ENCODE measurements at places on chromosomes 11 and 22.

DNA sequence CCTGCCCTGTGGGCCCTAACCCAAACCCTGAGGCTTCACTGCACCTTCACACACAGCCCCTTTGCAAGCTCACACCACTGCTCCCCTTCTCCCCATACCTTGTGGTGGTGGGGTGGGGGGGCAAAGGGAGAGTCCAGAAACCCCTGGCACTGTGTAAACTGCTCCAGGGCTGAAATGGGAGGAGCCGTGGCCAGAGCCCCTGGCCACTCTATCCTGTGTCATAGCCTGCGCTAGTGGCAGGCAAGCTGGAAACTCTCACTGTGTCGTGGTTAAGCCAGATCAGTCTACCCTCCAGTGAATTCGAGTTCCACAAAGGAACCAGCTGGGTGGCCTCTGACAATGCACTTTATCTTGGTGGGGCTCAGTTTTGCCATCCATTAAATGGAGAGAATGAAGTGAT is 8.4 kb upstream of the SYT13 start:
- no peak for DNase-seq

DNA sequence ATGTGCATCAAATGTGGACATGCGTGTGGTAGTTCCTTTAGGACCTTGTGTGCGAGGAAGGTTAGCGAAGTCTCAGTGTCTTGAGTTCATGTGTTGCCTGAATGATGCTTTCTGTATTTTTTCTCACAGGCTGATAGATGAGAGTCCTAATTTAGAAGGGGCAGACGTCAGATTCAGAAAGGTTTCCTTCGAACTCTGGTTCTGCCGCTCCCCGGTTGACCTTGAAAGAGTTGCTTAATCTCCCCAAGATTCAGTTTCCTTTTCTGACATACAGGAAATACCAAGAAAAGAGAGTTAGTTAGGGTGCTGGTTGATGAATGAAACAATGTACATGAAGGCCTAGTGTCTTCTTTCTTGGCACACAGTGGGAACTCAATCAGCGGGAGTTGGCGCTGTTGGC is 35.9 kb upstream of the TTC12 start:
- DNase-seq: no peak

DNA sequence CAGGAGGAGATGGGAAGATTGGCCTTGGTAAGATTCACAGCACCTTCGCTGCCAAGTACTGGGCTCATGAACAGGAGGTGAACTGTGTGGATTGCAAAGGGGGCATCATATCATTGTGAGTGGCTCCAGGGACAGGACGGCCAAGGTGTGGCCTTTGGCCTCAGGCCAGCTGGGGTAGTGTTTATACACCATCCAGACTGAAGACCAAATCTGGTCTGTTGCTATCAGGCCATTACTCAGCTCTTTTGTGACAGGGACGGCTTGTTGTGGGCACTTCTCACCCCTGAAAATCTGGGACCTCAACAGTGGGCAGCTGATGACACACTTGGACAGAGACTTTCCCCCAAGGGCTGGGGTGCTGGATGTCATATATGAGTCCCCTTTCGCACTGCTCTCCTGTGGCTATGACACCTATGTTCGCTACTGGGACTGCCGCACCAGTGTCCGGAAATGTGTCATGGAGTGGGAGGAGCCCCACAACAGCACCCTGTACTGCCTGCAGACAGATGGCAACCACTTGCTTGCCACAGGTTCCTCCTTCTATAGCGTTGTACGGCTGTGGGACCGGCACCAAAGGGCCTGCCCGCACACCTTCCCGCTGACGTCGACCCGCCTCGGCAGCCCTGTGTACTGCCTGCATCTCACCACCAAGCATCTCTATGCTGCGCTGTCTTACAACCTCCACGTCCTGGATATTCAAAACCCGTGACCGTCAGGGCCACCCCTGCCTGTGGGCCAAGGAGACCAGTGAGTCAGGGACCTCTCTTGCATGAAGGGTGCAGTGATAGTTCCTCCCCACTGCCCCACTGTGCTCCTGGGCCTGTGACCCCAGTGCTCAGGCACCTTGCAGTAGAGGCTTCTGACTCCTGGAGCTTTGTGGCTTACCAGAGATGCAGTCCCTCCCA is 83.6 kb downstream of the BCR start:
- no peak for DNase-seq

DNA sequence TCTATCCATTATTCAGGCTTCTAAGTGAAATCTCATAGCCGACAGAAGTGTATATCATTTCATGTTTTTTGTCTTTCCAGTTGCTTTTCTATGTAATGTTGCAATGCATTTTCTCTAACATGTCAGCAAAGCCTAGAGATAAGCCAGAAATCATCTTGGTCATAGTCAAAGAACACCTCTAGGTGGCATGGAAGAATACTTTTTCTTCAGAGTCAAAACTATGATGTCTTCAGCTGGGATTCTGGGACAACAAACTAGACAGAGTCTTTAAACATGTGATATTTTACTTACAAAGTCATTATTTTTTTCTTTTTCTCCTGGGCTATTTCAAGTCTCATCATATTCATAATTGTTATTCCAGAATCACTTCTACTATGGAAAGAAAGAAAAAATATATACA is 4.4 kb downstream of the GAS2 start:
- no peak for DNase-seq

DNA sequence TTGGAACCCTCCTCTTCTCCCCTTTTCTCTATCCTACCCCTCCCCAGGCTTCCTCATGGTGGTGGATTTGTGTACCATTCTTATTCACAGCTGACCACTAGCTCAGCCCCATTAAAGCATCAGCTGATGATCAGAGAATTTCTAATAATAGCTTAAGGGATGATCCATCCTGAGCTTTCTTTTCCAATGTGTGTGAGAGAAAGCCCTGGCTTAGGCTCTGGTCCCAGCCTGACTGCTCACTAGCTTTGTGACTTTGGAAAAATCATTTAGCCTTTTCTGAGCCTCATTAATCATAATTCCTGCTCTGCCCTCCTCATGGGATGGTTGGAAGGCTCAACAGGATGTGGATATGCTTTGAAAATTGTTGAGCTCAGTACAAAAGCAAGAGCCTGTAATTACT is 26.3 kb upstream of the CCDC90B start:
- DNase-seq: no peak
